ENCODE measurements at places on chromosomes 12 and 14.

DNA sequence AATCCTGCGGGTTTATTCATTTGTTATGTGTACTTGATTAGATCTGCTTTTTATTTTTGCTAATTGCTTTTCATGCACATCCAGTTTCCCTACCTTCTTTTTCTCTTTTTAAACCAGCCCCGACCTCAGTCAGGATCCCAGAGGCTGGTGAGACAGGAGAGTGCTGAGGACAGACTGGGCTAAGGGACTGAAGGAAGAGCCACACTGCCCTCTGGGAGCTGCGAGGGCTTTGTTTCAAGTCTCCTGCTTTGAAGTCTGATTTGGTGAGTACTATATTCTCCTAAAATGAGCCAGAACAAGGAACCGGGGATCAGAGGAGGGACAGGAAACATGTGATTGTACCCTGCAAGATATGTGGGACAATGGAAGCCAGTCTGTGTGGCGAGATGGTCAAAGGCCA is 23.9 kb downstream of the PRICKLE1 start:
- no peak for DNase-seq

GRCh38 chr12:27213830-27214787 is 30.0 kb upstream of the STK38L start:
- no peak for DNase-seq

DNA sequence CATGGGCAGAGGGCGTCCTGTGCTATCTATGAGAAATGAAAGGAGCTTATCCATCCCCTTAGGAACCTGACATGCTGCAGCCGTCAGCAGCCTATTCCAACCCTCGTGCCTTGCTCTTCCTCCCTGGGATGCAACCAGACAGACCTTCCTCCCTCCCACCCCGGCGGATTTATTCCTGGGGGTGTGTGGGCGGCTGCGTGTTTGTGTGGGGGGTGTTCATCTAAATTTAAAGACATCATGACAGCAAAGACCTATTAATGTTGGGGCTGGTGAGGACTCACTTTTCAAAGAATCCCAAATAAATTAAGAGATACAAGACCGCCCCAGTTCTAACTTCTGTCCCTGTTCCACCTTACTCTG is 52.0 kb downstream of the WSCD2 start:
- DNase-seq, result no peak

- no peak for DNase-seq
Observed at GRCh38 chr14:92967346-92967926, 44.5 kb downstream of the CHGA start.

GRCh38 chr12:10667581-10667980 is 6.3 kb downstream of the STYK1 start:
- no peak for DNase-seq

- no peak for DNase-seq
Observed at GRCh38 chr14:71555654-71556559, 376.3 kb upstream of the RGS6 start.

DNA sequence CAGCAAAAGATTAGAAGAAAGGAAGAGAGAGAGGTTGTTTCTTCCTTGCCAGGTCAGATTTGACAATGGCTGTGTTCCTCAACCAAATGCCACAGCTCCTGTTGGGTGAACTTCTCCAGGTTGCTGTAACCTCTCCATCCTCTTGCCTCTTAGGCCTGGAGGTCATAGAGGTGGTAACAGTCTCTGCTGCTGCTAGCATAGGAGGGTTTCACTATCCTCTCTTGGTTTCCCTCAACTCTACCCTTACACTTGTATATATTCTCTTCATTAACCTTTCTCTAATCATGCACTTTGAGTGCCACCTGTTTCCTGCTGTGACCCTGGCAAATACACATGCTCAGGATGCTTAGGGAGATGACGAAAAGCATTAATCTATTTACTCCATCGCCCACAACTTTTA is 67.7 kb upstream of the HIF1A start:
- no peak for DNase-seq

GRCh38 chr14:56189307-56189706 is 71.1 kb downstream of the PELI2 start:
- DNase-seq, result no peak

GRCh38 chr14:61526405-61527312 is 168.7 kb upstream of the HIF1A start:
- DNase-seq, result no peak

Data from hippocampal formation (tissue), 2 donors.